ENCODE measurements at places on chromosomes 6 and 20.

DNA sequence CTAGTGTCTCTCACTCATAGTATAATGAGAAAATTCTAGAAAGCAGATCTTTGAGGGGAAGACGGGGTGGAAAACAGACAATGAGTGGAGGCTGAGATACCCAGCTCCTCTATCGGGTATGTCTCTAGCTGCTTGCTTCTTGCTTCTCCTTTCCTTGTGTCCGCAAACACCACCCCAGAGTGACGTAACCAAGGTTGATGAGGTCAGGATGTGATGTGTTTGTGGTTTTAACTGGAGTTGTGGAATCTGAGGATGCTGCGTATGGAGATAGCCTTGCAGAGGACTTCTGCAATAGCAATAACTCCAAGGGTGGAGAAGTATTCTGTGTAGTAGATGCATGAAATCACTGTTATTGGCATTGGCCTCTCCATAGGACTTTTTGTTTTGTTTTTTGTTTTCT is 132.7 kb upstream of the IFNGR1 start:
- DNase-seq, result no peak

GRCh38 chr6:169798764-169799473 is 47.5 kb downstream of the ERMARD start:
- DNase-seq, result no peak

- no peak for DNase-seq
Measured at GRCh38 chr20:56637576-56637975, 8.5 kb downstream of the TFAP2C start.

DNA sequence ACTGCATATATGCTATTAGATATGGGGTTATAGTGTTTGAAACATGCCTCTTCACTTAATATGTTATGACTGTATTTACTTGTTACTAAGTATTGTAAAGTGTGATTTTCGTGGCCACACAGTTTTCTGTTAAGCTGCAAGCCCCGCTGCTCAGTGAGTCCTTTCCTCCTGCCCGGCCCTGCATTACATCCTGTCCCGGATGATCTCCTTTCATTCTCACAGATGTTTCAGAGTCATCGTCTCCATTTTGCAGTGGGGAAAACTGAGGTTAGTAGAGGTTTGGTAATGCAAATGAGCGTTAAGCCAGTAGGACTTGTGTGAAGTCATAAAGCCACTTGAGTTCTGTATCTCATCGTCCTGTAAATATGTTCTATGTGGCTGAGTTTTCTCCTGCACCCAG is 155.5 kb downstream of the CFAP61 start:
- no peak for DNase-seq

- no peak for DNase-seq
Measured at GRCh38 chr6:1997702-1998101, 247.7 kb downstream of the GMDS start.

GRCh38 chr6:79544299-79544927 is 7.2 kb upstream of the LCA5 start:
- DNase-seq, result no peak

DNA sequence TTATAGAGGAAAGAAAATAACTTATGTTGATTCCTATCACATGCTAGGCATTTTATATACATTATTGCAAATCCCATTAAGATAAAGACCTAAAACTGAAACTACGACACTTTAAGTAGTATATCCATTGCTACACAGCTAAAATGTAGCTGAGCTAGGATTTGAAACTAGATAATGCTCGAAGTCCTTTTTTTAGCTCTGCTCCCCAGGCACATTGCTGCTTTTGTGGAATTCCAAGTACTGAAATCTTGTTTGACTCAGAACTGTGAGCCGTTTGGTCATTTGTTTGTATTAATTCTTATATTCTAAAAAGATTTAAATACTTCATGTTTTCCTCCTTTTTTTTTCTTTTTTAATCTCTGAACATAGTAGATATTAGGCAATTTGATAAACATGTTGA is 644.8 kb downstream of the HACE1 start:
- DNase-seq, result no peak
